ENCODE measurements at places on chromosomes 16 and 17. TPM values are rescaled to one million over a fixed set of nuclear protein-coding genes. Genes with fewer than 3 reads are reported as not detected.

The NHLRC4 gene
- total RNA-seq: 2.0 TPM

GRCh38 chr17:63772801-63773271 lies 561 bp downstream of the CCDC47 start:
- no peak for DNase-seq

The COX4I1 gene
- 440 TPM for total RNA-seq

The CCL16 gene
- under 0.01 TPM for total RNA-seq

GRCh38 chr16:86911437-86911958 lies 333.1 kb downstream of the FOXL1 start:
- no peak for DNase-seq

- no peak for DNase-seq
These were observed 21.6 kb downstream of the VAC14 start for GRCh38 chr16:70779361-70779760.
